ENCODE measurements at places on chromosomes 1 and 21.

GRCh38 chr1:11981378-11982009 is 1.2 kb downstream of the MFN2 start:
- DNase-seq: no peak

DNA sequence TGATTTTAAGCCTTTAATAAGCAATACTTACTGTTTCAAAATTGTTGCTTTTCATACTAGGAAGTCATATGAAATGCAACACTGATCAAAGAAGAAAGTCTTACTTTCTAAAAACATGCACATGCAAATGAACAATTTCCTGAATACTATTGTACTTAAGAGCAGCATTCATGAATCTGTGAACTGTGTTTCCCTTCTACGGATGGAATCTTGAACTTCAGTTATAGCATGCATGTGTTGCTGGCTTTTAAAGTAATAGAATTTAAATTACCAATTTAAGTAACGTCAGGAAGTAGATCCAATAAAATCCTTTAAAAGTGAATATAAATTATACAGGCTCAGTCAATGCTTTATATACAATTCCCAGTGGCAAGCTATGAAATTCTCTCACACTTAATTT is 348.9 kb downstream of the KCNT2 start:
- no peak for DNase-seq

DNA sequence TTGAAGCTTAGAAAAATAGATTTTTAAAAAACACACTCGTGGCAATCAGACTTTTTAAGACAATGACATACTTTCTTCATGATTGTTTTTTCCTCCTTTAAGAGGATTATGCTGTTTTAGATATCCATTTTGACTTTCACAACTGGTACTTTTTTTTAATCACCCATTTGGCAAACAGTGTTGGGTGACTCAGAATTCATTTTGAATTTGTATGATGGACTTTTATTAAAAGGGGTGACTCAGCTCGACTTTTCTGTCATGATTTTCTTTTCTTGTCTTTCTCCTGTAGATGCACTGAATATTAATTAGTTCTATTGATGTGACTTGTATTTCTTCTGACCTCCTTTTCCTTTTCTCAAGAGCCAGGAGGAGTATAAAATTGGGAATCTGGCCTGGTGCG is 44.7 kb downstream of the FMN2 start:
- no peak for DNase-seq

GRCh38 chr1:152741656-152742055 is 16.2 kb upstream of the KPRP start:
- no peak for DNase-seq

- DNase-seq: no peak
Measured at GRCh38 chr1:240008298-240008697, 83.4 kb upstream of the FMN2 start.

DNA sequence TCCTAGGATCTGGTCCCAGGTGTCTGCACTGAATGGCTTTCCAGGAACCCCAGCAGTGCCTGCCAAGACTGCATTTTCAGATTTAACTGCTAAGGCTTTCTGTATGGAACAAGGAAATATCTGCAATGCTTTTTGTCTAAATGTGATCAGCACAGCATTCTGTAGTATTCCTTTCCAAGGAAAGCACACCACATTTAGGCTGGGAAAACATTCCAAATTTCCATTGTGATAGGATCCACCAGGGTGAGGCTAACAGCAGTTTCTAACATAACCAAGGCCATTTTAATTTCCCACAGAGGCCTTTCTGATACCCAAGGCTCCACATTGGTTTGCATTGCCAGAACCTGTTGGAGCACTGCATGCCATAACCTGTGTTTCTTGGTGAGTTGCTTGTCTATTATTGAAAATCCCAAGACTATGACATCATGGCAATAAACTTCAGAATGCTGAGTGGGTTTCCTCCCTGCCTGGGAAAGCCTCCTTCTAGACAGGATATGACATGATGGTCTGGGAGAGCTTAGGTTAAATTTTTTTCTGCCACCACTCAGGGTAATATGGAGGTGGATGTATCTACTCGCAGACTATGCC is 23.3 kb upstream of the PTGFRN start:
- no peak for DNase-seq

DNA sequence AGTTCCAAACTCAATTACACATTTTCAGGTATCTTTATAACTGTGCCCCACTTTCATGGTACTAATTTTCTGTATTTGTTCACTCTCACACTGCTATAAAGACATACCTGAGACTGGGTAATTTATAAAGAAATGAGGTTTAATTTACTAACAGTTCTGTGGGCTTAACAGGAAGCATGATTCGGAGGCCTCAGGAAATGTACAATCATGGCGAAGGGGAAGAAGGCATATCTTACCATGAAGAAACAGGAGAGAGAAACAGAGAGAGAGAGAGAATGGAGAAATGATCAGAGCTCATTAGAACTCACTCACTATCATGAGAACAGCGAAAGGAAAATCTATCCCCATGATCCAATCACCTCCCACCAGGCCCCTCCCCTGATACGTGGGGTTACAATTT is 874.1 kb upstream of the B3GALT2 start:
- DNase-seq: no peak

GRCh38 chr1:58812926-58813325 is 29.1 kb upstream of the JUN start:
- no peak for DNase-seq

GRCh38 chr21:38220270-38220737 is 36.5 kb upstream of the KCNJ15 start:
- no peak for DNase-seq

- no peak for DNase-seq
Measured at GRCh38 chr1:32865639-32866405, 4.9 kb downstream of the FNDC5 start.

- DNase-seq: no peak
Measured at GRCh38 chr1:102219463-102219862, 222.7 kb upstream of the OLFM3 start.

Measured in NCI-H748 treated with DMSO at 0.1 percent for 48 hours (cell line).